ENCODE measurements at places on chromosomes 7 and 10.
A peak's percentile ranks its signal among the peaks of the same experiment; 100 is the strongest.

GRCh38 chr10:36200577-36200976 lies 558.5 kb upstream of the FZD8 start:
- DNase-seq: no peak
- no peaks in the 10 kb centered on the region for H3K4me1 ChIP-seq
- no peaks in the 10 kb centered on the region for H3K27me3 ChIP-seq
- no peak overlapping the region for H3K4me3 ChIP-seq
- H3K27ac ChIP-seq: no peak overlapping the region

DNA sequence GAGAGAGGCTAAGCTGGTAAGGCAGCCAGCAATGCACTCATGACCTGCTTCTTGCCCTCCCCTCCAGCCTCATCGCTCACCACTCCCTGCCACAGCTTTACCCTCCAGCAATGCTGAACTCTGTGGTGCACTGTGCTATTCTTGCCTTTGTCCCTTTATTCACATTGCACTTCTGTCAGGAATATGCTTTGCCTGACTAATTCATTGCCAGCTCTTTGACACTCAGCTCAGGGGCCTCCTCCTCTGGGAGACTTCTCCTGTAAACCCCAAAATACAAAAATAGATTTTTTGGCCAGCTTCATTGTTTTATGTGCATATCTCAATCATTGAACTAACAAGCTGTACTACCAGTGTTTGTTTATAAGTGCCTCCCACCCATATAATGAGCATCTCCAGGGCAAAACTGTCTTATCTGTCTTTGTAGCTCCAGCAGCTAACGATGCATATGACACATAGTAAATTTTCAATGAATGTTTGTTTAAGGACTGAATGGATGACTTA lies 8.2 kb downstream of the CNNM1 start:
- H3K36me3 ChIP-seq: no peaks in the 10 kb centered on the region
- no peak overlapping the region for H3K4me3 ChIP-seq
- DNase-seq: no peak
- H3K4me1 ChIP-seq: no peaks in the 10 kb centered on the region

DNA sequence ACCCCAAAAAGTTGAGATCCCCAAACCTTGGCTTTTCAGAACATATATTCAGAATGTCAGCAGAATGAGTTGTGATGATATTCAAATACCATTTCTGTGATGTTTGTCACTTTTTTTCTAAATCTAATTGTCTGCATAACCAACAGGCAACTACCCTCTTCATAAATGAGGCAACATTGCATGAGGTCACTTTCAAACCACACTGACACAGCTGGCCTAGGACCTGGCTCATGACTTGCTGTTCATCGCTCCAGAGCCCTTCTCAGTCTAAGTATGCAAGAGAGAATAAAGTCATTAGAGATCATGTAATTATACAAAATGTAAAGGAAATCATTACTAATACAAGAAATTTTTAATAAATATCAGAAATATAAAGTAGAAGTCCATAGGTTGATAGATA lies 681.9 kb downstream of the GRM8 start:
- no peak overlapping the region for H3K27ac ChIP-seq
- no peak for DNase-seq
- H3K27me3 ChIP-seq: no peaks in the 10 kb centered on the region
- no peaks in the 10 kb centered on the region for H3K36me3 ChIP-seq
- H3K4me3 ChIP-seq: no peak overlapping the region

- no peaks in the 10 kb centered on the region for H3K27me3 ChIP-seq
- H3K4me3 ChIP-seq: no peak overlapping the region
- H3K4me1 ChIP-seq: peaks cover 22% of the 10 kb centered on the region
- no peaks in the 10 kb centered on the region for H3K36me3 ChIP-seq
Measured at GRCh38 chr10:31353574-31353973, 34.6 kb downstream of the ZEB1 start.

DNA sequence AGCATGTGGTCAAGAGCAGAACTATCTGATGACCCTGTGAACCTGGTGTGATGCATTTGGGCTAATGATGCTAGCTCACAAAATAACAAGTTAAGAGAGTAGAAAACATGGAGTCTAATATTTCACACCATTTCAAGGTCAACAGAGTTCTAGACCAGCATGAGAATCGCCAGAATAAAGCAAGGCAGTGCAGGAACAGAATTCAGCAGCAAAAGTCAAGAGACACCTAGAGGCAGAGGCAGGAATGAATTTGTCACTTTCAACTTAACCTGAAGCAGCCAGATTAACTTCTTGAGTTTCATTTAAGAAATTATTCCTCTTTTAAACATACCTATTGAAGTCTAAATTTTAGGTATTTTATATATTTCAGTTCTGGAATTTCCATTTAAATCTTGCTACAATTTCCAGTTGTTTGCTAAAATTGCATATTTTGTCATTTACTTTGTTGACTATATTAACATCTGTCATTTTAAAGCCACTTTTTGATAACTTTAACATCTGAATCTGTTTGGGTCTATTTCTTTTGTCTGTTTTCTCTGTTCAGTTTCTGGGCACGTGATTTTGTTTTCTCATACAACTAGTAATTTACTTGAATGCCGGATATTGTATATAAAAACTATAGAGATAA lies 44.2 kb upstream of the PRSS58 start:
- H3K4me3 ChIP-seq: no peak overlapping the region
- no peaks in the 10 kb centered on the region for H3K27me3 ChIP-seq
- H3K4me1 ChIP-seq: peaks cover 16% of the 10 kb centered on the region
- H3K36me3 ChIP-seq: no peaks in the 10 kb centered on the region
- no peak for DNase-seq

- H3K36me3 ChIP-seq: no peaks in the 10 kb centered on the region
- no peak for DNase-seq
- H3K4me3 ChIP-seq: no peak overlapping the region
- no peaks in the 10 kb centered on the region for H3K4me1 ChIP-seq
Measured at GRCh38 chr7:126529254-126529653, 723.5 kb downstream of the GRM8 start.

- no peaks in the 10 kb centered on the region for H3K27me3 ChIP-seq
- H3K4me1 ChIP-seq: no peaks in the 10 kb centered on the region
- H3K36me3 ChIP-seq: no peaks in the 10 kb centered on the region
- no peak for DNase-seq
Measured at GRCh38 chr7:91378131-91378530, 113.9 kb downstream of the FZD1 start.

GRCh38 chr7:66207540-66207939 lies 2.4 kb downstream of the TPST1 start:
- DNase-seq: peak; percentile 15
- no peak overlapping the region for H3K4me3 ChIP-seq
- no peaks in the 10 kb centered on the region for H3K36me3 ChIP-seq
- H3K4me1 ChIP-seq: peaks cover 25% of the 10 kb centered on the region
- H3K27ac ChIP-seq: no peak overlapping the region

All from CD8-positive, alpha-beta memory T cell (primary cell).